ENCODE measurements at places on chromosomes 3 and 15.
A peak's percentile ranks its signal among the peaks of the same experiment; 100 is the strongest.

- H3K36me3 ChIP-seq, result peaks cover 9% of the 10 kb centered on the region
- DNase-seq, result no peak
- no peak overlapping the region for H3K27ac ChIP-seq
- no peaks in the 10 kb centered on the region for H3K27me3 ChIP-seq
- H3K4me3 ChIP-seq, result no peak overlapping the region
Measured at GRCh38 chr15:49330166-49330565, 92.9 kb upstream of the FGF7 start.

DNA sequence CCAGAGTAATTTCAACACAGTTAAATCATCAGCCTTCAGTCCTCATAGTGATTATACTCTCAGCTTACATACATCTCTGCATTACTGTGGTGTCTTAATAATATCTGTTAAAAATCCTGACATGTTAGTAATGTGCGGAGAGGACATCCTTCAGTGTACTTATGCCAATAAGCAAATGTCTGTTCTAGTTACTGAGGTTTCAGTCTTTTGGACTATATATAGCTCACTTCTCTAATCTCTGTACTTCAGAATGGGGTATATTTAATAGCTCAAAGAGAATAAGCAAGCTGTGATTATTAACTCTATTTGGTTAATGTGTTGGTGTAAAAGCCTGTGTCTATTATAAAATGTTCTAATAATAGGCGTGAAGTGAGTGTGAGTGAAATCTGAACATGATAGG is 28.9 kb upstream of the OSTN start:
- DNase-seq, result no peak
- H3K4me1 ChIP-seq, result no peaks in the 10 kb centered on the region
- H3K27ac ChIP-seq, result no peak overlapping the region
- H3K36me3 ChIP-seq, result no peaks in the 10 kb centered on the region
- no peak overlapping the region for H3K4me3 ChIP-seq
- no peaks in the 10 kb centered on the region for H3K27me3 ChIP-seq

DNA sequence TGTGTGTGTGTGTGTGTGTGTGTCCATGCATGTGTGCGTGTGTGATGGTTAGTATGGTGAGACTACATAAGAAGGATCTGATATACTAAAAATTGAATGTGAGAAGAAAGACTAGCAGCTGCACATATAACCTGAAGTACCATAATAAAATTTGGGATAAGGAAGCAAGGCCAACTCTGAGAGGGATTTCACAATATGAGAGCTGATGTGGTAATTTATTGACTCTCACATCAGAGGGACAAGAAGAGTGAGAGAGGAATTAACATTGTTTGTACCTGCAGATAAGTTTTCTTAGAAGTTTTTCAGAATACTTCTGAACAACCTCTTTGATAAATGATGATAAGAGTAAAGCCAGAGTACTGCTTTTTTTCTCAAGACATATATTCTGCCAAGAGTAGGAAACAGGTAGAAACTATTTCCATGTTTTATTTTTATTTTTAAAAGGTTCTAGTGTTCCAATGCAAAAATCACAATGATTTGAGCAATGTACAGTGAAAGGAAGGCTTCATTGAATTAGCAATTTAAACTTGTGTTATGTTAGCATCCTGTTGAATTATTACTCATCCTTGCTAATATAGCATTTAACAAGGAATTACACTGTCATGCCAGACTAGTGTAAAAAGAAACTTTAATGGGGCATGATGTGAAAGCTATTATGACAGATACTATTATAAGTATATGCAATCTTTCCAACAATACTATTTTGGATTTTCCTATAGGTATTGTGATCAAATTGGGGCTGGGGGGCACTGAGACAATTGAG is 415.5 kb upstream of the ARPP21 start:
- H3K4me3 ChIP-seq, result no peak overlapping the region
- H3K27me3 ChIP-seq, result no peaks in the 10 kb centered on the region
- H3K36me3 ChIP-seq, result no peaks in the 10 kb centered on the region

DNA sequence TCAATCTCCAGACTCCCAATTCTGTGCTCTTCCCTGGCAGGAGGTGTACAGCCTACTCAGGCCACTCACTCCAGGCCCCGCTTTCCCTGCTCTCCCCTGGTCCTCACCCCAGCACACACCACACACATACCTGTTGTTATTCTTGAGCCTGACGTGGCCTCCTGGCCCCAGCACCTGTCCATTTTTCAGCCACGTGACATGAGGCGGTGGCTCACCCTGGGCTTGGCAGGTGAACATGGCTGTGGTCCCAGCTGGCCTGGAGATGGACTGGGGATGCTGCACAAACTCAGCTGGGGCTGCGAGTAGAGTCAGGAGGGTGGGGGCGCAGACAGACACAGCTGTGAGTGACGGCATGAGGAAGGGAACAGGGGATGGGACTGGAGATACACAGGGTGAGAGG is 27.3 kb downstream of the RNU5B-1 start:
- H3K36me3 ChIP-seq, result no peaks in the 10 kb centered on the region
- DNase-seq, result no peak
- H3K4me1 ChIP-seq, result no peaks in the 10 kb centered on the region
- no peak overlapping the region for H3K27ac ChIP-seq
- H3K27me3 ChIP-seq, result no peaks in the 10 kb centered on the region

DNA sequence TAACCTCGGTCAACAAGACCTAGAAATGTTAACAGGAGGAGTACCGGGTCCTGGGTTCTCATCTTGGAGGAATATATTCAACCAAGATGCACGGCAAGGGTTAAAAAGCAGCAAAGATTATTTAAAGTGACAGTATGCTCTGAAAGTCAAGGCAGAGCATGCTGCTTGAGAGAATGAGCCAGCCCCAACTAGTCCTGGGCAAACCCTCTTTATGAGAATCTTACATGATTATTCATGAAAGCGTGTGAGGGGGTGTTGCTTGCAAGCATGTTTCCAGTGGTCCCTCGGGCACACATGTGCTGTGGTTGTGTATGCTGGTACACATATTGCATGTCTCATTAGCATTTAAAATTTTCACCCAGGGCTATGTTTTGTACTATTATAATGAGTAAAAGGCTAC is 1445.6 kb downstream of the SI start:
- H3K4me3 ChIP-seq, result no peak overlapping the region
- no peak overlapping the region for H3K27ac ChIP-seq
- H3K4me1 ChIP-seq, result no peaks in the 10 kb centered on the region

GRCh38 chr3:174820885-174821284 is 38.2 kb upstream of the NAALADL2 start:
- no peak overlapping the region for H3K4me3 ChIP-seq
- H3K36me3 ChIP-seq, result no peaks in the 10 kb centered on the region
- H3K27ac ChIP-seq, result no peak overlapping the region

DNA sequence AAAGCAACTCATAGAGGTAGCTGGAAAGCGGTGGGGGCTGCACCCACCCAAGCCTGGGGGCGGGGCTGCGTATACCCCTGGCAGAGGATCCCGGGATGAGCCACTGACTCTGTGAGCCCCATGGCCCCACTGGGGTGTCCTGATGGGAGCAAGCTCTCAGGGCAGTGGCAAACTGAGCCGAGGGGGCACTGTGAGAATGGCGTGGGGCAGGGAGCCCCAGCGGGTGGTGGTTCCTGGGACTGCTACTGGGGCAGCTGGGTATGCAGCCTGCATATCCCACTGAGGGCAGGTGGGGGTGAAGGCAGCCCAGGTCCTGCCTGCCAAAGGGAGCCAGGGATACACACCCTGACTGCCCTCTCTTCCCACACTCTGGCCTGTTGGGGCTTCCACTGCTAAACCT is 59.4 kb downstream of the DNAJB8 start:
- H3K27me3 ChIP-seq, result no peaks in the 10 kb centered on the region
- no peak overlapping the region for H3K27ac ChIP-seq
- H3K4me3 ChIP-seq, result no peak overlapping the region
- no peaks in the 10 kb centered on the region for H3K4me1 ChIP-seq
- no peaks in the 10 kb centered on the region for H3K36me3 ChIP-seq

DNA sequence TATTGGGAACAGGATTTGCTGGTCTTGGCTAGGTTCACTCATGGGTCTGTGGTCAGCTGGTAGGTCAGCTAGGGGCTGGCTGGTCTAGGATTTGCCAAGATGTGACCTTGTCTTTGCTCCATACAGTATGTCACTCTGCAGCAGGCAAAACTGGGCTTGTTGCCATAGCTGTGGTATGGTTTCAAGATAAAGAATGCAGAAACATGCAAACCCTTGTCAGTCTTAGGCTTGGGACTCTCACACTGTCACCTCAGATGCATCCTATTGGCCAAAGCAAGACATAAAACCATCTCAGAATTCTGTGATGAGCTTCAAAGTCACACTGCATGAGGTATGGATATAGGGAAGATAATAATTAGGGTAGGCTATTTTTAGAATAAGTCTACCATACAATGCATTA is 66.6 kb upstream of the TBC1D5 start:
- no peak overlapping the region for H3K27ac ChIP-seq
- H3K36me3 ChIP-seq, result no peaks in the 10 kb centered on the region
- no peaks in the 10 kb centered on the region for H3K4me1 ChIP-seq
- no peak overlapping the region for H3K4me3 ChIP-seq

- peaks cover 25% of the 10 kb centered on the region for H3K4me1 ChIP-seq
- H3K4me3 ChIP-seq, result no peak overlapping the region
- H3K36me3 ChIP-seq, result peaks cover 12% of the 10 kb centered on the region
Measured at GRCh38 chr3:172167892-172168648, 128.7 kb downstream of the FNDC3B start.

- no peaks in the 10 kb centered on the region for H3K4me1 ChIP-seq
- no peak for DNase-seq
- no peak overlapping the region for H3K4me3 ChIP-seq
- H3K27me3 ChIP-seq, result peaks cover 25% of the 10 kb centered on the region
Measured at GRCh38 chr3:10738688-10739372, 77.2 kb upstream of the SLC6A11 start.

DNA sequence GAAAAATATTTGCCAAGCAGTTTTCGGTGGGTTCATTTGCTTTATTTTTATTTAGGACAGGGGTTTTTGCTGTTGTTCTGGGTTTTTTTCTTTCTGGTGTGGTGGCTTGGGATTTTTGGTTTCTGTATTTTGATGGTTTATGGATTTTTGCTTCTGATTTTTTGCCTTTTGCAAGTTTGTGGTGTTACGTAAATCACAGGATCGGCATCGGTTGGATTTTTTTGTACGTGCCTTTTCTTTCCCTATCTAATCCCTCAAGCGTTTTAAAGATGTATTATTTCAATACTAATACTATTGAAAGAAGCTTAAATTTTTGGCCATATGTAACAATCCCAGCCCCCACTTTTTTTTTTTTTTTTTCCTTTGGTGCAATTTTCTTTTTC is 782 bp upstream of the BCL6 start:
- no peaks in the 10 kb centered on the region for H3K36me3 ChIP-seq
- H3K27me3 ChIP-seq, result no peaks in the 10 kb centered on the region
- DNase-seq, result no peak
- H3K27ac ChIP-seq, result peak overlapping the region; percentile 74

DNA sequence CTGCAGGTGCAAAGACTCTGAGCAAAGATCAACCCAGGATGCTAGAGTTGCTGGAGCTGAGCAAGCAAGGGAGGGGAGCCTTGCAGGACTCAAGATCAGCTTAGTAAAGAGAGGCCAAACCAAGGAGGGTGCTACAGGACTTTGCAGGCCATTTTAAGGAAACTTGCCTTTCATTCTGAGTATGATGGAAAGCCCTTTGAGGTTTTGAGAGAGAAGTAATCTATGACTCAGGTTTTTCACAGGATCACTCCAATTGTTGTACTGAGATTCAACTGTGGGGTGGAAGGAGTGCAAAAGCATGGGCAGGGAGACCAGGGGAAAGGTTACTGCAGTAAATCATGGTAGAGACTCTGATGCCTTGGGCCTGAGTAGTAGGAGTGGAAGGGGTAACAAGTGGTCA is 260.4 kb upstream of the GPR149 start:
- H3K27me3 ChIP-seq, result peaks cover 2% of the 10 kb centered on the region
- H3K27ac ChIP-seq, result no peak overlapping the region
- no peaks in the 10 kb centered on the region for H3K36me3 ChIP-seq
- no peaks in the 10 kb centered on the region for H3K4me1 ChIP-seq
- DNase-seq, result no peak

DNA sequence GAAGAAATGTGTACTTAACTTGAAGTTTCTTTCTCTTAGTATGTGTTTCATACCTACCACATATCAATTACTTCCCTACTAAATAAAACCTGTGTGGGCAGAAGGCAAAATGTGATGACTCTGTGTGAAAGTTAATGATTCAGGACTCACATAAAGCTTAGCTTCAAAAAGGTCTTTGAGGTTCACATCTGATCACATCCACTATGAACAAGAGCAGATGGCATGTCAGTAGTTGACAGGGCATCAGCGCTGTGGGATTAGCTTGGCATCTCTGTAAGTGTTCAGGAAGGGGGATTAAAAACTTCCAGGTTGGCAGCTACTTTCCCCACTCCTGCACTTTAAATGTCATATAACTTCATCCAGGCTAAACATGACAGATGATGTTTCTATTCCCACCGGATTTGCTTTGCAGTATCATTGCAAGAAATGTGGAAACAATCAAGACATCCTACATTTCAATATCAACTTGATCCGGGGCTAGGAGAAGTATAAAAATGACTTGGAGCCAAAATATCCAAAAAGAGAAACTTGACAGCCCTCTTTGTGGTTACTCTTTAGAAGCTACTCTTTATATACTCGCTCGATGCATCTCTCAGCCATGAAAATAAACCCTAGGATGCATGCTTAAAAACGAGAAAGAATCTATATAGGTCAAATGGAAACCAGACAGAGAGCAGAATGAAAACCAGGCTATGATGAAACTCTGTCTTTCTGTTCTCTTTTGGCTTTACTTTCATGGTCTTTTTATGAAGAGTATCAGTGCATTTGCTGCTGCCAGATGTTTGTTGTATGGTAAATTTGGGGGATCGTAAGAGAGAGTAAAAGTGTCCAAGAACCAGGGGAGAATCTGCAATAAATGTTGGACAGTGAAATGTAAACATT is 273.1 kb upstream of the ALCAM start:
- H3K27ac ChIP-seq, result no peak overlapping the region
- H3K4me3 ChIP-seq, result no peak overlapping the region
- peaks cover 3% of the 10 kb centered on the region for H3K4me1 ChIP-seq
- no peaks in the 10 kb centered on the region for H3K36me3 ChIP-seq

DNA sequence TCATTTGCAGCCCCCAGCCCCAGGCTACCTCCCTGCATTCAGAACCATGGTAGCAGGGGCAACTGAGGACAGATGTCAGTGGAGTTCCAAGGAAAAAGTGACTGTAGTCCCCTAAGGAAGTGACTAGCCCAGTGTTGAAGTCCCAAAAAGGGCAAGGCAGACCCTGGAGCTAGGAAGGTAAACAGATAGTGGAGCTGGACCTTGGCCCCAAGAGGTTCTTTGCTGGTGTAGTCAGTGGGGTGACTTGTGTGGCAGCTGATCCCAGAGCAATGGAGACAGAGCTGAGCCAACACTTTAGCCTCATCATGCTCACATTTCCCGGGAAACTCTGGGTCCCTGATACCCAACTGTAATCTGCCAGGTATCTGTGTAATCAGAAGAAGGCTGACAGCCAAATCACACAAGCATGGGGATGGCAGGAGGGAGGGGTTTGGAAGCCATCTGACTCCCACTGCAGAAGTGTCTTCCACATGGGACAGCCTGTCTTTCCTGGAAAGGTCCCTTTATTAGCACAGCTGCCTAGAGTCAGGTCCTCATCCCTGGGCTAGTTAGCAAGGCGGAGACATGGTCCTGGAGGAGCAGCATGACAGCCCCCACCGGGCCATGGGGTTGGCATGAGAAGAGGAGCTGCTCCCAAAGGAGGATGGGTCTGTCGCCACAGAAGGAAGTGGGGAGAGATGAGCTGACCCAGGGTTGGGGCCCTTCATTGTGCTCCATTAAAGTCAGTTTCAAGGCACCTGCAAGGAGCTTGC is 39.8 kb downstream of the PXYLP1 start:
- no peak overlapping the region for H3K27ac ChIP-seq
- no peak for DNase-seq
- H3K27me3 ChIP-seq, result no peaks in the 10 kb centered on the region
- H3K36me3 ChIP-seq, result no peaks in the 10 kb centered on the region

- peaks cover 17% of the 10 kb centered on the region for H3K4me1 ChIP-seq
- H3K36me3 ChIP-seq, result peaks cover 22% of the 10 kb centered on the region
- H3K27ac ChIP-seq, result no peak overlapping the region
Measured at GRCh38 chr3:47441796-47442551, 33.8 kb downstream of the SCAP start.

Measured in RWPE2 (cell line).